ENCODE measurements at places on chromosomes 7 and 10.

DNA sequence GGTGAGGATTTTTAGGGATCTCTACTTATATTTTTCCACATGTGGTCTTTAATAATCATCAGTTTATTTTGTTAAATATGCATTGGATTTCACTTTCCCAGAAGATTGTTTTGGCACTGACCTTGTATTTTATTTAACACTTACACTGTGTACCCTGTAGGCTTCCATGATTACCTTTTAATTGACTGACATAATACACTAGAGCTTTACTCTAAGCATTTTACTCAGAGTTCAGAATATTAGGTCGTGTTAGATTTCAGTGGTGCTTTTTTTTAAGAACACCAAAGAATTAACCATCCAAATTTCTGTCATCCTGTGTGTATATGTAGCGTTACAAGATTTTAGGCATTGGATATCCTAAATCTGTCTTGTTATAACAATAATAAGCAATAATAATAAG is 23.1 kb downstream of the CASD1 start:
- no peak for DNase-seq

DNA sequence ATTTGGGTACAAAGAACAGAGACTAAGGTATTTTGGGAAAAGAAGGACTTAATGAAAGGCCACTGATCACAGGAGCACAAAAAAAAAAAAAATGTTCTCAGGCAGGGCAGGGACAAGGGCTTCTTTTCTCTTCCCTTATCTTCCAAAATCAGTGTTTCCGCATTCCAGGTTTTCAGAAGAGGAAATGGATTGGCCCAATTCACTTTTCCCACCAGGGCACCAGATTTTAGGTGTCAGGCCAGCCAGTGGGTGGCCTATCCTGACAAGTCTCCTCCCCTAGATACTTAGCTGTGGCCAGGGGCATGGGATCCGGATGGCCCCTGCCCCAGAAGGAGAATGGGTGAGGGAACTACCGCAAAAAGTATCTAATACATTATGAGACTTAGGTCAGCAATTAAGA is 88.9 kb upstream of the WAC start:
- DNase-seq: no peak

- no peak for DNase-seq
Measured at GRCh38 chr10:75024971-75025523, 86.4 kb upstream of the SAMD8 start.

DNA sequence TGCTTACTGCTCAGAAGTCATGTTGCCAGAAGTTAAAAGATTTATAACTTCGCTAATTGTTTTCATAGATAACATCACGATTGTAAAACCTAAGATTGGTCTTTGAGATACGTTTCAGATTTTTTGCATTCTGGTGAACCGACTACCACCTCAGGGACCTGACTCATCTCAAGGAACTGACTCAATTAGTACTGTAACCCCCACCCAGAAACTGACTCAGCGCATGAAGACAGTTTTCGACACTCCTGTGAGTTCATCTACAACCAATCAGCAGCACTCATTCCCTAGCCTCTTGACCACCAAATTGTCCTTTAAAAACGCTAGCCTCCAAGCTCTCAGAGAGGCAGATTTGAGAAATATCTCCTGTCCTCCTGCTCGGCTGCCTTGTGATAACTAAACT is 72.3 kb downstream of the ELMO1 start:
- no peak for DNase-seq

GRCh38 chr7:5701085-5701914 is 80.2 kb downstream of the RNF216 start:
- peak; percentile 32 for DNase-seq

- DNase-seq: no peak
Measured at GRCh38 chr10:61887772-61888171, 13.7 kb upstream of the ARID5B start.

- no peak for DNase-seq
Measured at GRCh38 chr10:48331436-48331835, 25.0 kb downstream of the MAPK8 start.

DNA sequence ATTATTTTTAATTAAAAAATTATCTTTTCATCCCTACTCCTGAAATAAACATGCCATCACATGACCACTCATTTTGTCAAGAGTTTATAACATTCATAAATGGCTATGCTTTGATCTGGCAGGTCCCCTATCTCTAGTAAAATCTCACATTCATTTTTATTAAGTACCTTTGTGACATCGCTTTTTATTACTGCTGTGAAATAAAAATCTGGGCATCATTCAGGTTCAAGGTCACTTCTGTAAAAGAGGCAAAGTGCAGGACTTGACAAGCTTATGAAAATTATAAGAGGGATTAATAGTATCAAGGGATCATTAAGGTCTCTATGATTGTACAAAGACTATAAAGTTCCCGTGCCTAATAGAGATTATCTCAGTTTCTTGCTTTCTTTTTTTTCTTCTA is 416.8 kb upstream of the SEMA3A start:
- DNase-seq: no peak

DNA sequence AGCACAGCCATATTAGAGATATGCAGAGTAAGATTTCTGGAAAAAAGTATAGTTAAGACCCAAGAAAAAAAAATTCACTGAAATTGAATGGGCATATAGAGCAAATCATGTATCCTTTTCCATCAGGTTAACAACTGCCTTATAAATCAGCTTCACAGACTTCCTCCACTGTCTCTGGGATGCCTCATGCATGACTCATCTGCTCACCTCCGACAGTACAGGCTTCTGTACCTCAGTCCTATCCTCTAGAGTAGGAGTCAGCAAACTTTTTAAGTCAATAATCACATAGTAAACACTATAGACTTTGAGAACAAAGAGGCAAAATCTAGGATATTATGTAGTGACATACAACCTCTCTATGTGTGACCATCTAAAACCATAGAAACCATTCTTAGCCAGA is 211.6 kb upstream of the SP8 start:
- no peak for DNase-seq

DNA sequence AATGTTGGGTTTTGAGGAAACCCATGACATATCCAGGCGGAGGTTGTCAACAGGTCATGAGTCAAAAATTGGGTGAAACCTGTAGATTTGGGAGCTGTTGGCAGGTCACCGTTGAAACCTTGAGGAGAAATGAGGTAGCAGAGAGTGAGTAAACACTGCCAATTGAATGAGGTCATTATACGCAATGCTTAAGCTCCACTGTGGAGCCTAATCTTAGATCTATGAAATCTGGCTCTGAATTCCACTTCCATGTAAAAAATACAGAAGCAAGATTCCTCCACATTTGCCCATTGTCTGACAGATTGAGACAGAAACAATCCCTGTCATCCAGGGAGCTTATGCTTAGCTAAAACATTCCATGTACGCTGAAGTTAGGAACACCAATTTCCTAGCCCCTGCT is 76.0 kb upstream of the IL6 start:
- DNase-seq: no peak

GRCh38 chr10:120735773-120736371 is 115.3 kb upstream of the WDR11 start:
- DNase-seq: no peak

DNA sequence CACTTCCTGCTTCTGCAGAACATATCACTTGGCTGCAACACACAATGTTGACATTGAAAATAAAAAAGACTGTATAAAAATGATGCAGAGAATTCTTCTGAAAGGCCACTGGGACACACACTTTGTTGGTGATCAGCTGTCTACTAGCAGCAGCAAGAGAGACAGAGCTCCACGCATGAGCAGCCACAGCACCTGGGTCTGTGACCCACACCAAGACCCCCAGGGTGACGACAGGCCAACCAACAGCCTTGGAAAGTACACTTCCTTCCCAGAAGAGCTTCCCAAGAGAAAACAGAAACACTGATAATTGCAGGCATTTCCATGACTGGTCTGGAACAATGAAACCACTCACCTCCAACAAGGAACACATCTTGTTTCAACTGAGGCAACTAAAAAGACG is 239.0 kb downstream of the DIP2C start:
- no peak for DNase-seq

GRCh38 chr10:16954280-16955030 is 137.2 kb upstream of the RSU1 start:
- DNase-seq: no peak

- DNase-seq: no peak
Measured at GRCh38 chr7:112207765-112208164, 1.3 kb downstream of the ZNF277 start.

GRCh38 chr10:88179831-88180230 is 316.4 kb downstream of the PTEN start:
- DNase-seq: no peak

GRCh38 chr7:19920166-19920565 is 146.7 kb upstream of the TMEM196 start:
- no peak for DNase-seq

GRCh38 chr10:31340343-31340742 is 21.3 kb downstream of the ZEB1 start:
- DNase-seq: no peak

- no peak for DNase-seq
Measured at GRCh38 chr10:99537086-99537988, 4.6 kb downstream of the NKX2-3 start.

GRCh38 chr10:6558272-6558671 is 21.8 kb downstream of the PRKCQ start:
- no peak for DNase-seq

DNA sequence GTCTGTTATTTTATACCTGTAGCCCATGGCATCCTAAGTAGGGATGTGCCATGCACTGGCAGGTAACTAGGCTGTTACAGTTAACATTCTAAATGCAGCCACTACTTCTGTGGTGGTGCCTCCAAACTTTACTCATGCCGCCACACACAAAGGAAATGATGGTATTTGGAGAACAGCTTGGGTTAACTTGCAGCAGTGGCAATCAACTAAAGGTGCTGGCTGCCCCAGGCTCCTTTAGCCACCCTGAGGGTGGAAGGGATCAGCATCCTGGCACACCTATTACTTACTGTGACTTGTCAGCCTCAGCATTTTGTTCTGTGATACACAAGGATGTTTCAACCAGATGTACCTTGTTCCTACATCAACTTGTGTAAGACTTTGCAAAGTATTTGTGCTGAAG is 221.8 kb upstream of the PPP1R3A start:
- no peak for DNase-seq

DNA sequence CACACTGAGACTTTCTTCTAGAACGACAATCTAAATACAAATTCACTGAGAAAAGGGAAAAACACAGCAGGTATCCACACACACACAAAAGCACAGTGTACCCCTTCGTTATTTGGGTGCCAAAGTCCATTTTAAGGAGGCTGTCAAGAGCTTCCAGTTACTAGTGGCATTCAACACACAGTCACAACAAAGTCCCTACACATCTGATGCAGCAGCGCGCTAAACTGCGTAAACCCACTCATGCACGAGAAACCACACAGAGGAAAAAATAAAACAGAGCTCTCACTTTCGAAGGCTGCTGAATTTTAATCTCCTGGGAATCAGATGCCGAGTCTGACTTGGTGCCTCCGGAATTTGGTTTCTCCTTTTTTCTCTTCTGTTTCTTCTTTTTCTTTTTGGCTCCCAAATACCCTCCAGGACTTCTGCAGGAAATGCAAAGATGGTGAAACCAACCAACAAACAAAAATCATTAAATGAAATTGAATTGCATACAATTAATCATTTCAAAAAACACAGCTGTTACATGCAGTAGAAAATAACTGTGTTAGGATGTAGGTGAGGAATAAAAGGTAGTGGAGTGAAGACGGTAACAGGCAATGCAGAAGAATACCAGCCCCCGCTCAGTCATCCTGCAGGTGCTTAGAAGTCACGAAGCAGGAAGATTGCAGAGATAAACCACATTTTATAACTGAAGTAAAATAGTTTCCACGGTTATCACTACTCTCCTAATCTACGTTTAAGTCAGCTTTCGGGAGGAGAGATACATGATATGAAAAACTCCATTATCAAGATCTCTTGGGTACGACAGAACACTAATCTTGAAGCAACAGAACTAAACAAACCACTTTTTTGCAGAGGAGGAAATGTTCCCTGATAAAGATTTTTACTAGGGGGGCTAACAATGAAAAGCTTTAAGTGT is 27.1 kb downstream of the NMT2 start:
- DNase-seq: no peak

GRCh38 chr10:48485711-48486110 is 119.2 kb downstream of the ARHGAP22 start:
- no peak for DNase-seq

DNA sequence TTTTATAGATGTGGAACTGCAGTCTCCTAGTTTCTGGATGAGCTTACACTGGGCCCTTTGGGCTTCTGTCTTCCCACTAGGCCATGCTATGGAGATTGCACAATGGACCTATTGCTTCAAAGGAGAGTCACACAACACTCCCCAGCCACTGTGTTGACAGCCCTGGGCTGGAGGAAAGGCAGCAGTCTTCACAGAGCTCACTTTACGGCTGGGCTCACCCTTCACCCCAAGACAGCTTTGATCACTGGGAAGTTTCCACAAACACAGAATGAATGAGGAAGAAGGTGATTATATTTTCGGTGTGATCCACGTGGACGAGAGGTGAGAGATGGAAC is 92.7 kb upstream of the GDF10 start:
- DNase-seq: no peak

GRCh38 chr10:122510326-122510725 is 49.0 kb downstream of the HTRA1 start:
- no peak for DNase-seq

DNA sequence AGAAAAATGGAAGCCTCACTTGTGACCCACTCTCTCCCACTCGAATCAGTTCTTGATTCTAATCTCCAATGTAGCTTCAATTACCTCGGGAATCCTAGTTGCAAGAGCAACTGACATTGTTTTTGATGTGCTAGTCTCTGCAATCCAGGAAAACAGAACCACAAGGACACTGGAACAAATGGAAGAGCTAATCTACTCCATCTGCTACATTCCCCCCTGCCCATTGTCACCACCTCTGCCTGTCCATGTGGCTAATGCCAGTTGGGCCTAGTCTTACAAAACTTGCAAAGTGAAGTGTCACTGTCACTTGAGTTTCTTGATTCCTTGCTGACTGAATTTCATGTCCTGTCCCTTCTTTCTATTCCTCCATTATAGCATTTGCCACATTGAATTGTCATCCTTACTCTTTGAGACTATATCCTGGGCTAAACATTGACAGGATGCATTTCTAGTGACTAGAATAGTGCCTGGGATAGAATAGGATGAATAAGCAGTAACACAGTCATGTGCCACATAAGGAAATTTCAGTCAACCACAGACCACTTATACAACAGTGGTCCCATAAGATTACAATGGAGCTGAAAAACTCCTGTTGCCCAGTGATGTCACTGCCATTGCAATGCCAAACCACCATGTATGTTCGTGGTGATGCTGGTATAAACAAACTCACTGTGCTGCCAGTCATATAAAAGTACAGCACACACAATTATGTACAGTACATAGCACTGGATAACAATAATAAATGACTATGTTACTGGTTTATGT is 13.5 kb downstream of the GCC1 start:
- DNase-seq: no peak

GRCh38 chr10:3046981-3047547 is 20.3 kb upstream of the PFKP start:
- no peak for DNase-seq

DNA sequence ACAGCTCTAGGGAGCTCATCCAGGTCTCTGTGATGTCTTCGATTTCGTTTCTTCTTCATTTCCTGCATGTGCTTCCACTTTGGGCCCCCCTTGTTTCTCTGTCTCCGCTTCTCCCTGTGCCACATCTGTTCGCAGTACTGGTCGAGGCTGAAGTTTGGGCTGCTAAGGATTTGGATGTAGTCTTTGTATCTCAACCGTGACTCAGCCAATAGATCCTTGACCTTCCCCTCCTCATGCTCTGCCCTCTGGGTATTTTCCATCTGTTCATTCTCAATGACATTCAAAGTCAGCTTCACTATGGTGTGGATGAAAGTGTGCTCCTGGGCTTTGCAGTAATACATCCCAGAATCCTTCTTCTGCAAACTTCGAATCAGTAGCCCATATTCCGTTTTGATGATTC is 187.4 kb downstream of the SEMA3D start:
- no peak for DNase-seq
